Naive B cell (primary cell): ENCODE measurements at places on chromosomes 5 and 9.

DNA sequence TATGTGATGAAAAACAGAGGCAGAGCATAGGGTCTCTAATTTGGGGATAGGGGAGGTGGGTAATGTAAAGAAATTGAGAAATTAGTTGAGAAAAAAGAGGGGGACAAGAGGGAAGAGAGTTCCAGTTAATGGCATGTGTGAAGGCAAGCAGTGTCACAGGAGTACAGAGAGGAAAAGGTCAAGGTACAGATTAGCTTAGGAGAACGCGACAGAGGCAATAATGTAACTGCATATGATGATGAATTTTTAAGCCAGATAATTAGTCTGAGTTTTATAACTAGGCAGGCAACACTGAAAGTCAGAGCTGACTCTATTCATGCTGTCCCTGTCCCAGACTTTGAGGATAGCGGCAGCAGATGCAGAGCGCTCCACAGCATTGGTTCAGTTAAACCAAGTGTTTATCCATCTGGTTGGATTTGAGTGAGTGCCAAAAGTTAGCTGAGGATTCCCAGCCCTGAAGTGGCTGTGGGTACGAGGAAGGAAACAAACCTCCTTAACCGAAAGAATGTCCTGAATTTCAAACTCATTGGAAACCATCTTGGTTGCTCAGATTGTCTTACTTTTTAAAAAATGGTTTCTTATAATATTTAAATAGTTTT, 315.2 kb downstream of the ARHGAP26 start:
- DNase-seq = no peak

DNA sequence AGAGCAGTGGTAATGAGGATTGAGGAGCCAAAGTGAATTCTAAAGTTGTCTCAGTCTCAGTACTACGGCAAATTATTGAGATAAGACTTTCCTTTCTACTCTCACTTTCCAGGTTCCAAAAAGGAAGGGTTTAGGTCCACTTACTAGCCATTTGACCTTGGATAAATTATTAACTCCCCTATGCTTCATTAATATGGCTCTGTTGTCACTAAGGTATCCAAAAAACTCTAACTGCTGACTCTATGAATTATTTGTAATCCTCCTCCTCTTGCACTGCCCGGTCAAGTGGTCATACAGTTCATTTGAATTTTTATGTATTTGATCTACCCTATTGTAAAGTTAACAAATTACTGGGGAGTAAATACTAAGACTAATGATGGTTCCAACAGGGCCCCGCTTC, 17.7 kb upstream of the UGCG start:
- no peak for DNase-seq

DNA sequence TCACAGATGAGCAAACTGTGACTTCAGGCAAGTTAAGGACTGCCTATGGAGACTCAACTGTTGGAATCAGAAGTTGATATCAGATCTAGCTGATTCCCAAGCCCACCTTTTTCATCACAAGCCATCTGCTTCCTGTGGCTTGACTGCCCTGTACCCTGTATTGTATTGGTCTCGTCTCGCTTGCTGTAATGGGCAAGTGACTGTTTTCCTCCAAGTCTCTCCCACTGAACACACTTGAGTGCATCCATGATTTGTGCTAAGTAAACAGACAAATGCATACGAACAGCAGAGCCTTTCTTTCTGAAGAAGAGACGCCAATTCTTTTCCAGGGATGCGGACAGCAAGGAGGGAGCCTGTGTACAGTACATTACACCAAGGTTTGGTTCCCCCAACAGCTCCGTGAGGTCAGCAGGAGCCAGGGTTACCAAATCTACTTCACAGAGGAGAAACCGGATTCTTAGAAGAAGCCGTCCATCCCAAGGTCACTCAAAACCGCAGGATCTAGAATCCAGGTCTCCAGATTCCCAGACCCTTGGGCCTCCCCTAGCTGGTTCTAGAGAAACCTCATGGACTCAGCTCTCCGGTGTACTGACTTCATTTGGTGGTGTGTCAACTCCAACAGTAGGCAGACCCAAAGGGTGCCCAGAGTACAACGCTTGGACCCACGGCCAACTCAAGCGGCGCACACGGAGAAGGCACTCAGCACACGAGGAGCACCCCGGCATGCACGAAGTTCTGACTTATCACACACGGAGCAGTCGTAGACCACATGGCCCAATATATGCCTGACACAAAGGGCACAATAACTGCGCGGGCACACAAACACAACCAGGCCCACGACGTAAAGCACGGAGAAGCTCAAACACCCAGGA, 1.1 kb downstream of the BAG1 start:
- DNase-seq = no peak

DNA sequence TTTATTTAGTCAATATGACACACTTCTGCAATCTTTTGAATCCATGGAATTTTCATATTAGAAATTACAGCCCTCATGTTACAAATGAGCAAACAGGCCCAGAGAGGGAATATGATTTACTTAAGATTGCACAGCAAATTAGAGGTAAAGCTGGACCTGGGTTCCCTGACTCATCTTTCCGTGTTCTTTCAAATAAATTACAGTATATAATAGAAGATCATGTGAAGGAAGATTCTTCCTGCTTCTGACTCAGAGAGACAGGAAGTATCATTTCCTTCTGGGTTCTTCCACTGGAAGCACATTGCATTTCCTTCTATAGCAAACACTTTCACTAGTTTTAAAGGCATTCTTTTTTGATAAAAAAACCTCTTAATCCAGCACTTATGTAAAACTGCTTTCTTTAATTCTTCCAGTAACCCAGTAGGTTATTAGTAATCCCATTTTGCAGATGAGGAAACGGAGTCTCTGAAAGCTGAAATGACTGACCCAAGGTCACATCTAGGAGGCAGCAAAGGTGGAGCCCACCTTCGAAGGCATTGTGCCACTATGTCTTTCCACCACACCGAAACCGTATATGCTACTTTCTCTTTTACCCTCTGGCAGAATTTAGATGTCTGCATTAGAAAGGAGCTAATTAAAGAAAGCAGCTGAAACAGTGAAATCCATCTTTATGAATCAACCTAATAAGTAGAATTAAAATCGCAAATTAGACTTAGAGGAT, 566.7 kb upstream of the KLF4 start:
- DNase-seq = no peak

- DNase-seq = no peak
Observed at GRCh38 chr5:15695215-15695731, 195.3 kb downstream of the FBXL7 start.

DNA sequence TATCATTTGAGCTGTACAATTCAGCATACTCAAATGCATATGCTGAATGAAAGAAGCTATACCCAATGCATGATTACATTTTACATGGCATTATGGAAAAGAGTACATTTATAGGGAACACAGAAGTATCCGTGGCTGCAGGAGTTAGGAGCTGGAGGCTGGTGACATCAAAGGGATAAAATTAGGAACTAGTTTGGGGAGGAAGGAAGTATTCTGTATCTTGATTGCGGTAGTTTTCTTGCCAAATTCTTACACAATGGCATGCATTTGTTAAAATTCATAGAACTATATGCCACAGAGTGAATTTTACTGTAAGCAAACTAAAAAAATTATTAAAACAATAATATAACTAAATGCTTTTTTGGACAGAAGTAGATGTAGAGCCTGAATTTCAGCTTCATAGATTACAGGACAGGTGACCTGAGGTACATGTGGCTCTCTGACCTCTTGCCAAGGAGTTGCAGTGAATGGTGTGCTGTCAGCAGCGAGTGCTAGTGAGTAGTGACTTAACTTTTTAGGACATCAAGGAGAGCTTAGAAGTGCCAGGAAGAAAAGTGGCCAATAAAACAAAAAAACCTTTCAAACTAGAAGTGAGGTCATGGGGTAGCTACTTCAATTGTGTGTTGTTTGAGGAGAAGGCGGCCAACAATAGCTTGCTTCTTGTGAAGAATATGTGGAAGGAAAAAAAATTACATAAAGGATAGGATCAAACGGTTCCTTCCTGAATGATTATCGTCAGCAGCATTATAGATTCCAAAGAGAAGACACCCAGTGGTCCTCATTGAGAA, 514.9 kb upstream of the CLINT1 start:
- DNase-seq = no peak

DNA sequence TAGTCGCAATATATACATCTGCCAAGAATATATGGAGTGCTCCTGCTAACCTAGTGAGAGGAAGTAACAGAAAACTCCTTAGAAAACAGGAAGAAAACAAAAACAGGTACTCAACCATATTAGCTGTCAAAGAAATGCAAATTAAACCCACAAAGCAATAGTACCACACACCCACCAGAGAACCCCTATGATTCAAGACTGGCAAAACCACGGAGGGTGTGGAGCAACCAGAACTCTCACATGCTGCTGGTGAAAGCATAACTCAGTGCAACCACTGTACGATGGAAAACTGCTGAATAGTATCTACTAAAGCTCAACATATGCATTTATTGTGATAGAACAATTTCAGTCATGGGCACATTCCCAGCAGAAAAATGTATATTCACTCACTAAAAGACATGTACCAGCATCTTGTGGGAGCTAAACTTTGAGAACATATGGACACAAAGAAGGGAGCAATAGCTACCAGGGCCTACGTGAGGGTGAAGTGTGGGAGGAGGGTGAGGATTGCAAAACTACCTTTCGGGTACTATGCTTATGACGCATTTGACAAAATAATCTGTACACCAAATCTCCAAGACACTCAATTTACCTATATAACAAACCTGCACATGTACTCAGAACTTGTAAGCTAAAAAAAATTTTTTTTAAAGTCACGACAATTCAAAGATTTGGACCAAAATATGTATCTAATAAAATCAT, 34.0 kb downstream of the PTPN3 start:
- DNase-seq = no peak

- DNase-seq = no peak
Observed at GRCh38 chr5:95281226-95281625, 3.7 kb downstream of the MCTP1 start.

DNA sequence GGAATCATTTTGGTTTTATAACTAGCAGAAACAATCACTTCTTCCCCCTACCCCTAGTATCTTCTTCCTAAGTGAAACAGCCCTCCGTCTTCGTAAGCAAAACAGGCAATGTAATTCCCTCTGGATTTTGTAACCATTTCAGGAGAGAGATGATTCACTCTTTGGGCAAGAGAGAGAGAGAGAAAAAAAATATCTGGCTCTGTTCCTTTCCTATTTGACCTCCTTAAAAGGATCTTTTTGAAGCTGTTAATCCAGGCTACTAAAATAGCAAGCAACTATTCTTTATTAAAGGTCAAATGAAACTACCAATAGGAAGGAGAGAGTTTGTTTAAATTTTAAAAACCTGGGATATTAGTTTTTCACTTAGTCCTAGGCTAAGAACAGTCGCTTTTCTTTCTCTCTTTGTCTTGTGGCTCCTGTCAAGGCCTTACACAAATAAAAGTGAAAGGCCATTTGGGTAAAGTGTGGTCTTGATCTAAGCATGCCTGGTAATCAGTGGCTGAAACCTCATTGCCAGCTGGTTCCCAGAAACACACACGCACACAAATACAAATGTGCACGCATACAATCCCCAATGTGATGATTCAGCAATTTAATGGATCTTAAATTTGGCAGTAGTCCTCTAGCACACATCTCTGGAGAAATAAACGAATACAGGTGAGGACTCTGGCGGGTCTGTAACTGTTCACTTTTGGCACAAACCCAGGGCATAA, 70.2 kb downstream of the PRUNE2 start:
- no peak for DNase-seq

GRCh38 chr9:99431103-99431502, 209.0 kb downstream of the SEC61B start:
- DNase-seq = no peak

- DNase-seq = no peak
Observed at GRCh38 chr5:177427211-177427822, 841 bp downstream of the GRK6 start.

DNA sequence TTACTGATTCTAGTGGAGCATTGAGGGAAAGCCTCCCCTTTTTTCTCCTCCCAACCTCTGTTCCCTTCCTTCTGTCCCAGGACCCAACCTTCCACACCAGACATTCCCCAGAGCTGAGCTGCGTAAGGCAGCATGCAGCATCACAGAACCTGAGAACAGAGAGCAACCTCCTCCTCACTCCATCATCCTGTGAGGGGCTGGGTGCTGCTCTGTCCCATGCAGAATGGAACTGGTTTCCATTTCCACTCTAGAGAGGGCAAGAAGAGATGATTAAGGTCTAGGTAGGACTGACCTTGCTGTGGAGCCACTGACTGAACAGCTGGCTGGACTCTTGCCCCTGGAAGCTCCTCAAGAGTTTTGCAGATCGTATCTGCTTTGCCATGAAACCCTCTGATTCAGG, 30.1 kb upstream of the IL7R start:
- no peak for DNase-seq

DNA sequence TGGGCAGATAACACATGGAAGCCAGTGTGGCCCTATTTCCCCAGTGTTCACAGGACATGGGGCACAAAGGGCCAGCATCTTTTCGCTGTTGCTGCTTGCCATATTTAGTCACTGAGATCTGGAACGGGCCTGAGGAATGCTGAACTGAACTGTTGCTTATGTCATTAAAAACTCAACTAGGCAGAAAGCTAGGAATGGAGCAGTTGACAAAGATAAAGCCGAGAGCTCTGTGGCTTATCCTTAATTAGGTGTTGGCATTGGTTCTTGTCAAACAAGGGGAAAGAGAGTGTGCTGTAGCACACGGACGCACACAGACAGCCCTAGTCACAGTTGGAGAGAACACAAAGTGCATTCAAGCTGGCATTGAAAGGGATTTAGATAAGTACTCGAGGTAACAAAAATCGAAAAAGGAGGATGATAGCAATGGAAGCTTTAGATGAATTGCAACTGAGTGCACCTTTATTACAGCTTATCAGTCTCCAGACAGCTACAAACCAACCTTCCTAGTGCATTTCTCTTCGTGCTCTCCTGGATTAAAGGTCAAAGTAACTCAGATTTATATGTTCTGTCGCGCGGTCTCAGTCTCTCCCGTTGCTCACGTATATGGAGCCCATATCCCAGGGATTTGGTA, 450.2 kb upstream of the ZNF608 start:
- no peak for DNase-seq

- no peak for DNase-seq
Observed at GRCh38 chr5:29777373-29777772, 1416.1 kb upstream of the CDH6 start.

- no peak for DNase-seq
Observed at GRCh38 chr9:121776739-121777637, 125.6 kb downstream of the DAB2IP start.

DNA sequence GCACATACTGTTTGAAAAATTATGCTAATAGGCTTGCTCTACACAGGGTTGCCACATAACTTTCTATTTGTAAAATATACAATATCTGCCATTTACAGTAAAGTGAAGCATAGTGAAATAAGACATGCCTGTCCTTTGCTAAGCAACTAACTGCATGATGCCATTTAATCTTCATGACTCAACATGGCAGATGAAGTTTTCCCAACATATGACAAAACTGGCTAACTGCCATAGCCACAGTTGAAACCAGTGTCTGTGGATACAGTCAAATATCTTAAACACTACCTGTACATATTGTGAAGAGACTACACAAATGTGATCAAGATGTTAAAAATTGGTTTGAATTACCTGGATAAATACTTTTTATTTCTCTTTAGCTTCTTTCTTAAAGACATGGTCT, 3.1 kb upstream of the DMAC1 start:
- DNase-seq = no peak
